Thoracic aorta (tissue), 2 donors: ENCODE measurements at places on chromosomes 3 and 15. TPM values are rescaled to one million over a fixed set of nuclear protein-coding genes. Genes with fewer than 3 reads are reported as not detected.

CCR9 gene
- not detected for total RNA-seq

DNA sequence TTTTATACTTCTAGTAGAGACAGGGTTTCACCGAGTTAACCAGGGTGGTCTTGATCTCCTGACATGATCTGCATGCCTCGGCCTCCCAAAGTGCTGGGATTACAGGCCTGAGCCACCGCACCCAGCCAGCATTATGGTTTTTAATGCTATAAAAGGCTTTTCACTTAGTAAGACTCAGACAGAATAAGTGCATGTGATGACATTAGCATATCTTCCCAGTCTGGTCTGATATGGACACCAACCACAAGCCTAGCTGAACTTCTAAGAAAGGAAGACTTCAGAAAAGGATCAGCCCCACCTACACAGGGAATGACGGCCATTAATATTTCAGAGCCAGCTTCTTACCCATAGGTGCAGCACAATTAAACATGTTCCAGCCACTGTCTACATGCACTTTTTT lies 27.0 kb downstream of the GRK7 start:
- no peaks in the 10 kb centered on the region for H3K36me3 ChIP-seq
- H3K27me3 ChIP-seq, result no peaks in the 10 kb centered on the region
- DNase-seq, result no peak
- H3K4me1 ChIP-seq, result no peaks in the 10 kb centered on the region
- H3K27ac ChIP-seq, result no peak overlapping the region

DNA sequence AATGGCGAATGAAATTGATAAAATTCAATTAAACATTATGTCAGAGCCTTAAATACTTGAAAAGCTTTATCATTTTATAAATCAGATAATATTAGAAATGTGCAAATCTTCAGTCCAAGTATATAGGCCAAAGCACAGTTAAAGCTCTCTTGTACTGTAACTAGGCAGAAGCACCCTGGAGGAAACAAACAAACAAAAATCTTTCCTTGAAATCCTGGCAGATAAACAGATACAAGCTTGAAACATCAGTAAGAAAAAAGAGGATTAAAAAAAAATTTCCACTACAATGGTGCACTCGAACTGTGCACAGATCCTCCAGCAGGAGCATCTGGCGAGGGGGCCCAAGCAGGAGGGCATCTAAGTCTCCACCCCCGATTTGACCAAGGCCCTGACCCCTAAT lies 166.6 kb downstream of the PLD1 start:
- peaks cover 7% of the 10 kb centered on the region for H3K36me3 ChIP-seq
- no peak overlapping the region for H3K4me3 ChIP-seq
- no peak for DNase-seq

UNC45A gene
- 54.0 TPM for total RNA-seq

DNA sequence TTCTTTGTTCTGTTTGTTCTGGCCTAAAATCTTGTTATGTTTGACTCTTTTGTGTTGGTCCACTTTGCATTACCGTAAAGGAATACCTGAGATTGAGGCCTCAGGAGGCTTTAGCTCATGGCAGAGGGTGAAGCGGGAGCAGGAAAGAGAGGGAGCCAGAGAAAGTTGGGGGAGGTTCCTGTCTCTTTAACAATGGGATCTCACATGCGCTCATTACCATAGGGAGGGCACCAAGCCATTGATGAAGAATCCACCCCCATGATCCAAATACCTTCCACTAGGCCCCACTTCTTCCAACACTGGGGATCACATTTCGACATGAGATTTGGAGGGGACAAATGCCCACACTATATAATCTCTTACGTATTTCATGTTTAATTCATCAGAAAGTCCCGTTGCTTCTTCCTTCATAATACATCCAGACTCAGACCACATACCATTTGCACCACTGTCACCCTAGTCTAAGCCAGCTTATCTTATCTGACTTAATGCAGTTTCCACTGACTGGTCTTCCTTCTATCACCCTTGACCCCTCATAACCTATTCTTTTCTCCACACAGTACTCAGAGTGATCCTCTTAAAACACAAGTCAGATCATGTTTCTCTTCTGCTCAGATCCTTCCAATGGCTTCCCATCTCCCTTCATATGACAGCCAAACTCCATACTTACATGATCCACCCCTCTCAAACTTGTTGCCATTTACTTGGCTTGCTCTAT lies 13.5 kb downstream of the KBTBD8 start:
- no peak overlapping the region for H3K27ac ChIP-seq
- H3K27me3 ChIP-seq, result no peaks in the 10 kb centered on the region
- DNase-seq, result no peak
- no peak overlapping the region for H3K4me3 ChIP-seq

DNA sequence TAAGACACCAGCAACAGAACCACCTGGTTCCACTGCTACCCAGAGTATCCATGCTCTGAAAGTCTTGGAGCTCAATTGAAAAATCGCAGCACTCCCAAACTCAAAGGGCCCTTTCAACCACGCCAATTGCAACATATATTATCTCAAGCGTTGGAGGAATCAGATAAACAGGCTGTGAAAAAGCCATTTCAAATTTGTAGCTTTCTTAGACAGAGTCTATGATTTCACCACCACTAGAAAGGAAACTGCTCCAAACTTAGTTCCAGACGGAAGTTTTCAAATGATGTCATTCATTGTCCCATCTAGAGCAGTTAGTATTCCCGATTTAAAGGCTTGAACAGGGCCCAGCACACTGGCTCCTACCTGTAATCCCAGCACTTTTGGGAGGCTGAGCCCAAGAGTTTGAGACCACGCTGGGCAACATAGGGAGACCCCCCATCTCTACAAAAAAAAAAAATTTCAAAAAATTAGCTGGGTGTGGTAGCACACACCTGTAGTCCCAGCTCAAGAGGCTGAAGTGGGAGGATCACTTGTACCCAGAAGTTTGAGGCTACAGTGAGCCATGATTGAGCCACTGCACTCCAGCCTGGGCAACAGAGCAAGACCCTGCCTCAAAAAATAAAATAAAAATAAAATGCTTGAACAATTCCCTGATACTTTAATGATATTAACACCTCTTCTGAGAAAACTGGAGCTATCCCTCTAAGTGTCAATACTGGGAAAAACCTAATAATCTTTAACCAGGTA lies 16.8 kb downstream of the TNIK start:
- peaks cover 7% of the 10 kb centered on the region for H3K4me1 ChIP-seq
- H3K36me3 ChIP-seq, result no peaks in the 10 kb centered on the region
- no peaks in the 10 kb centered on the region for H3K27me3 ChIP-seq
- H3K27ac ChIP-seq, result no peak overlapping the region
